Glutamatergic neuron (in vitro differentiated cells): ENCODE measurements at places on chromosomes 12 and 14. TPM values are rescaled to one million over a fixed set of nuclear protein-coding genes. Genes with fewer than 3 reads are reported as not detected.

- DNase-seq, result no peak
Observed at GRCh38 chr14:96213871-96214465, 9.3 kb downstream of the BDKRB2 start.

DNA sequence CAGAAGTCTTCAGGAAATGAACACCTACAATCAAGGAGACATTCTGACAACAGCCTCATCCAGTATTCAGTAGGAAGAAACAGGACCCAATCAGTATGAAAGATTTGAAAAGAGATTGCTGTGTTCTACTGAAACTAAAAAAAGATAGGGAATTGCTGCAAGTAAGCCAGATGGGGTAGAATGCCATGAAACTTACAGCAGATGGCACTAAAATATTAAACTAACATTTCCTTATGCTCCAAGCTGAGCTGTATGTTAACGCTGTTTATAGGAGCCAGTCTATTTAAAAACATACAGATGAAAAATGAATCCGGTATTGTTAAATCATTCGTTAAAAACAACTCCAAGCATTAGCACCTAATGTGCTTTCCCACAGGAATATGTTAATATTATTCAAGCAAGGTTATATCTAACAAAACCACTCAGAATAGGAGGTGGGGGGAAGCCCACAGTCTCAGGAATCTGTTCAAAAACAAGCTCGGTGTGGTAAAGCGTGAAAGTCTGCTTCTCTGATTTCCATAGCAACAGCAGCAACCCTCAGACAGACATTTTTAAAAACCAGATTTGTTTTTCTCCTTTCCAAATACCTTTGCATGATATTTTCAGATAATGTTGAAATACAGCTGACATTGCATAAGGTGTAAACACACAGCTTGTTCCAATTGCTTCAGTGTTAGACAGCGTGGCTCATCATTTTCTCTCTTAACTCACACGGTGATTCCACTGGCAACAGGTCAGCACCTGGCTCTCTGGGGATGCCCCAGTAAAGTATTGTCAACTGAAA lies 131.4 kb upstream of the CCDC175 start:
- DNase-seq, result no peak

- DNase-seq, result no peak
Observed at GRCh38 chr14:72523424-72524294, 370.2 kb downstream of the DPF3 start.

DNA sequence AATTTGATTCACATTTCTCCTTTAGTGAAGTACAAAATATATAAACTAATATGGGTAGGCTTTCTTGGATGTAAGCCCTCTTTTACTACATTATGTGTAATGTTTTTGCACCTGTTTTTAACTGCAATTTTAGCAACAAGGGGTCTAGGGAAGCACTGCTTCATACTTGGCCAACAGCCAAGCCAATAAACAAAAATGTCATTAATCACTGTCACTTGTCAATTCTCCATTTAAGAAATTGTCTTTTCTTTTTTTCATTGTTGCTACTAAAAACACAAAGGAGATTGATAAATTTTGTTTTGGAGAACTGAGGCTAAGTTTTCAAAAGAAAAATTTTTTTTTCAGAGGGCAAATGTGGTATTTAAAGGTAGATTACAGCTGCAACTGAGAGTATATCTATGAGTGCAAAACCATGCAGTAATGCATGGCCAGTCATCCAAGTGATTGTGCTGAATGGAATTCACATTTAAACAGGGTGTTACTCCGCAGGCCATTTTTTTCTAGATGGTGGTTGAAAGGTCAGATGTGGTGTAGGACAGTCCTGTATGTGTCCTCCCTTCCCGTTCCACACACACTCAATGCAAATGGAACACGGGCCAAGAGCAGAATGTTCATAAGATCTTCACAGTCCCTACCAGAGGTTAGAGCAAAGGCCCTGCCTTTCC lies 503.0 kb upstream of the LMO3 start:
- DNase-seq, result no peak

GRCh38 chr12:99706736-99707473 lies 59.4 kb downstream of the GARIN6 start:
- no peak for DNase-seq

DNA sequence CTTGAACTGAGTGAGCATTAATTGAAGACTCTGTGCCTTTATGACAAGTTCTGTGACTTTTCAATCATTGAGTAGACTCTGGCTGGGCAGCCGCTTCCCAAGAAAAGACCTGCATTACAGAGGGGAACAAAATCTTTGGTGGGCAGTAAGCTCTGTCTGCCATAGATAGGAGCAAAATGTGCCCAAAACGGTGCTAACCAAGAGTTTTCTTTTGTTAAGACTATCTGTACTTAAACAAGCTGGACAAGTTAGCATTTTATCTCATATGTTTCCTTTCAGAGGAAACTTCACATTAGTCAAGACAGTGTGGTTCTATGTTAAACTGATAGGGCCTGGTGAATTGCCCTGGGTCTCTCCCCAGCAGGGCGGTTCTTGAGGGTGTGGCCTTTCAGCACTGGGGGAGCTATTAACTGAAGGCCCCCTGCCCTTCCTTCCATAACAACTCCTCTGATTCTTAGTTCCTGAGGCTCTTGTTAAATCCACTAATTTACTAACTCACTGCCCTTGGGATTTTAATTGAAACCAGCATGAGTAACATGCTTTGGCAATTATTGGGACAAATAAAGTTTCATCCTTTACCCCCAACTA lies 219.6 kb downstream of the KTN1 start:
- DNase-seq, result no peak

DNA sequence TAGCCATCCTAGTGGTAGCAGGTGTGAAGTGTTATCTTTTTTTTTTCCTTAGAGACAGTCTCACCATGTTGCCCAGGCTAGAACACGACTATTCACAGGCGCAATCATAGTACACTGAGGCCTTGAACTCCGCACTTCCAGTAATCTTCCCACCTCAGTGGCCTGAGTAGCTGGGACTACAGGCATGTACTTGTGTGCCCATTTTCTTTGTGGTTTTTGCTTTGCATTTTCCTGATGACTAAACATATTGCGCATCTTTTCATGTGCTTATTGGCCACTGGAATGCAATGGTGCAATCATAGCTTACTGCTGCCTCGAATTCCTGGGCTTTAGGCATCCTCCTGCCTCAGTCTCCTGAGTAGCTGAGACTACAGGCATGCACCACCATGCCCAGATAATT lies 33.3 kb upstream of the GCH1 start:
- no peak for DNase-seq

GRCh38 chr14:76169776-76170175 lies 18.1 kb downstream of the GPATCH2L start:
- no peak for DNase-seq

The KRT1 gene
- total RNA-seq, result not detected

DNA sequence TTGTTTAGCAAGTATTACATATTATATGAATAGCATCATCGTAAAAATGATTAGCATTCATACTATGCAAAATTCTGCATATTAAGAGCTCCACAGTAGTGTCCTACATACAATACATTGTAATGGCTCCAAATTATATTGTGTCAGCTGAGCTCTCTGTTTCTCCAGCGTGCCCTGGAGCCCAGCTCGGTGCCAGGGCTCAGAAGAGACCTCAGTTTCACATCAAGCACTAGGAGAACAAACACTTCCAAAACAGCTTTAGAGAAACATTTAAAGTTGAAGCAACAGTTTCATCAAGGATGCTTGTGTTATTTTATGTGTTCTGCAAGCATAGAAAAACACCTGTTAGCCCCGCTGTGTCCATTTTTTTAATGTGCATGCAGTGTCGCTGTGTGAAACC lies 456.9 kb downstream of the EGLN3 start:
- no peak for DNase-seq

DNA sequence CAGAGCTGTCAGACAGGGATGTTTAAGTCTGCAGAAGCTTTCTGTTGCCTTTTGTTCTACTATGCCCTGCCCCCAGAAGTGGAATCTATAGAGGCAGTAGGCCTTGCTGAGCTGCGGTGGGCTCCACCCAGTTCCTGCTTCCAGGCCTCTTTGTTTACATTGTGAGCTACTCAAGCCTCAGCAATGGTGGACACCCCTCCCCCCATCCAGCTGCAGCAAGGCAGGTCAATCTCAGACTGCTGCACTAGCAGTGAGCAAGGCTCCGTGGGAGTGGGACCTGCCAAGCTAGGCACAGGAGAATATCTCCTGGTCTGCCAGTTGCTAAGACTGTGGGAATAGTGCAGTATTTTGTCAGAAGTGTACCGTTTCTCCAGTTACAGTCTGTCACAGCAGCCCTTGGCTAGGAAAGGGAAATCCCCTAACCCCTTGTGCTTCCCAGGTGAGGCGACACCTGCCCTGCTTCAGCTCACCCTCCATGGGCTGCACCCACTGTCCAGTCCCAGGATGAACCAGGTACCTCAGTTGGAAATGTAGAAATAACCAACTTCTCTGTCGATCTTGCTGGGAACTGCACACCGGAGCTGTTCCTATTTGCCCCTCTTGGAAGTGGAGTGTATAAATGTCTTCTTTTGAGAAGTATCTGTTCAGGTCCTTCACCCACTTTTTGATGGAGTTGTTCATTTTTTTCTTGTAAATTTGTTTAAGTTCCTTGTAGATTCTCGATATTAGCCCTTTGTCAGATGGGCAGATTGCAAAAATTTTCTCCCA lies 213.5 kb upstream of the SLC38A2 start:
- DNase-seq, result no peak

- no peak for DNase-seq
Observed at GRCh38 chr12:121241156-121241970, 31.4 kb downstream of the P2RX4 start.

The PLD4 gene
- total RNA-seq, result not detected

DNA sequence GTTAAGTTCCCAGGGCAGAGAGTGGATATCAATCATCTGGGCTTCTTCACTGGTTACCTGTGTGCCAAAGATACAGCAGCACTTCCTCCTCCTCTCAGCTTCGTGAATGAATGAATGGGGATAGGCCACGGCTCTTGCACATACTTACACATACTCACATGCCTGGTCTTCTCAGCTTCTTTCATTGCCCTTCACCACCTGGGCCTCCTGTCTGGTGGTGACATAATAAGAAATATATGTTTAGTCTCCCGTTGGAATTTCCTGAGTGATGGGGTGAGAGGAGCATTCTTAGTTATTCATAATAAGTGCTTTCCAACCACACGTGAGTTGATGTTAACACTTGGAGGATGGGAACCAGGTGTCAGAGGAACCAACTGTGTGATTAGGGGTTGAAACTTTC lies 268.1 kb upstream of the RMST start:
- DNase-seq, result no peak

- peak; percentile 65 for DNase-seq
Observed at GRCh38 chr14:101962503-101962874, 1.9 kb upstream of the DYNC1H1 start.

The TBX3 gene
- total RNA-seq, result 3.0 TPM

The HOXC4 gene
- not detected for total RNA-seq

GRCh38 chr14:68576496-68577244 lies 216.2 kb downstream of the ZFP36L1 start:
- no peak for DNase-seq

DNA sequence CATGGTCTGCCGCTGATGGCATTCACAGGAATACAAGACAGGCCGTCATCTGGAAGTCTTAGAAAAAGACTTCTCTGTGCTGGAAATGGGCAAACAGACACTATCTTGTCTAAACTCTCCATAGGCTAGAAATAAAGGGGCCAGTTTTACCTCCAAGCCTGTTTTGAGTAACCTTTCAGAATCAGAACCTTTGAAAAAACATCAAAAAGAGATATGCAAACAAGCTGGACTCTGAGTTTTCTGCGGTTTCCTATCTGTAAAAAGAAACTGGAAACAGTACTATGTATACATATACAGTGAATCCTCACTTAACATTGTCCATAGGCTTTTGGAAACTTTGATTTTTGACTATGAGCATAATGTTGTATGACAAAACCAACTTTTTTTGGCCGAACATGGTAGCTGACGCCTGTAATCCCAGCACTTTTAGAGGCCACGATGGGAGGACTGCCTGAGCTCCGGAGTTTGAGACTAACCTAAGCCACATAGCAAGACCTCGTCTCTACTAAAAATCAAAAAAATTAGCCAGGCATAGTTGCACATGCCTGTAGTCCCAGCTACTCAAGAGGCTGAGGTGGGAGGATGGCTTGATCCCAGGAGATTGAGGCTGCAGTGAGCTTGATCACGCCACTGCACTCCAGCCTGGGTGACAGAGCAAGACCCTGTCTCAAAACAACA lies 92.9 kb upstream of the MAX start:
- DNase-seq, result no peak

- no peak for DNase-seq
Observed at GRCh38 chr12:49403971-49404450, 36.7 kb downstream of the SPATS2 start.

The GLI1 gene
- 2.3 TPM for total RNA-seq

DNA sequence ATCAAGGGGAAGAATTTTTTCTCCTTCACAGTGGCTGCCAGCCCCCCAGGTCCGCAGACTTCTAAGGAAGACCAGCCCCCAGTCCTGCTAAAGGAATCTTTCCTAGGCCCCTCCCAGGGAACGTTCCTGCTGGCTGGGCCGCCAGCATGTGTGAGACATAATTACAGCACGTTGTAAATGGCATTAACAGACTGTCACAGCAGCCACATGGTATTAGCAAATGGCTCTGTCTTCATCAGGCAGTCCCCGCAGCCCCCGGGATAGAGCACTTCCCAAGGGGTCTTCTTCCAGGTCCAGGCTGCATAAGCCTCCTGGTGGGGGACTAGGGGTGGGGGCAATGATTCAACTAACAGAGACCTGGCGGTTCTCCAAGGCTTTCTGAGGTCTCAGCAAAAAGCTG lies 34.9 kb upstream of the FAM222A start:
- peak; percentile 51 for DNase-seq

- peak; percentile 90 for DNase-seq
Observed at GRCh38 chr14:105351920-105352851, 37.6 kb downstream of the PACS2 start.

GRCh38 chr14:97025722-97026121 lies 228.5 kb downstream of the VRK1 start:
- peak; percentile 45 for DNase-seq

- DNase-seq, result no peak
Observed at GRCh38 chr12:22046968-22047390, 961 bp downstream of the CMAS start.

GRCh38 chr14:38964630-38965029 lies 138.4 kb downstream of the SEC23A start:
- no peak for DNase-seq

The ACACB gene
- 3.8 TPM for total RNA-seq

GRCh38 chr12:109053382-109054123 lies 1.2 kb downstream of the USP30 start:
- no peak for DNase-seq
